ENCODE measurements at places on chromosomes 7 and 10.
A peak's percentile ranks its signal among the peaks of the same experiment; 100 is the strongest.

DNA sequence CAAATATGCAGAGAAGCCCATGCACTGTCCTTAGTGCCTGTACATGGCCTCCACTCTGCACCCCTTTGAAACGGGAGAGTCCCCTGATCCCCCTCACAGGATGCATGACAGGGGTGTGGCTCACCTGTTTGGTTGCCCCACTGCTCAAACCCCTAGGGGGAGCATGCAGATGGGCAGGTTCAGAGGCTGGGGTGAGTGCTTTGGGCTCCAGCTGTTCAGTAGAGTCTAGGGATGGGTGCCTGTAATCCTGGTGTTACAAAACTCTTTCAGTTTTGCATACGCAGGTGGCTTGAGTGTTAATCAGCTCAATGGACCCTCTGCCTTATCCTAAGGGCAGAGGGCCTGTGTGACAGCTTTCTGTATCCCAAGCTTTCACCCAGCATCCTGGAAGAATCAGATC, 7.8 kb upstream of the SFTPA1 start:
- no peak for DNase-seq

DNA sequence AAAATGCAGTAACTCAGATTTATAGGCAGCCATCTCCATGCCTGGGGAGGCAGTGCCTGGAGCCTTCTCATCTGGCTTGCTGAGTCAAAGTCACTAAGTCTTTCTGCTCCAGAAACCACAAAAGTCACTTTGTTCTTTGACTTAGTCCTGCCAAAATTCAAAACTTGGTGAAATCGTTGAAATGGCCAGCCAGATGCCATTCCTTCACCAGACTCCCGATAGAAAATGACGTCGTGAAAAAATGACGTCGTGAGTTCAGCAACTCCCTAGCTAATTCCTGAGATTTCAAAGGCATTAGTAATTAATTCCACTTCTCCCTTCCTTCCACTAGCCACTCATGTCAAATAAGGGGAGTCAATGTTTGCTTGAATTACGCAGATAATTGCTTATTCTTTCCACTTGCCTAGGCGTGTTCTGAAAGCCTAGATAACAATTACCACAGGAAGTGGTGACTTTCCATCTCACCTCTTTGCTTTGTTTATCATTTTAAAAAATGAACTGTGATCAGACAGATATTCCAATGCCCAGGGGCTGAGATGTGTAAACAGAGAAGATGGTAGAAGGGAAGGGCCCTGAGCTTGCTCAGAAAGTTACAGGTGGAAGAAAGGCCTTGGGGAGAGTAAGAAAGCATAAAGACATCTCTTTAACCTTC, 48.5 kb upstream of the OSBPL3 start:
- peak; percentile 22 for DNase-seq

- DNase-seq: no peak
Measured at GRCh38 chr7:111476586-111477293, 85.6 kb downstream of the IMMP2L start.

DNA sequence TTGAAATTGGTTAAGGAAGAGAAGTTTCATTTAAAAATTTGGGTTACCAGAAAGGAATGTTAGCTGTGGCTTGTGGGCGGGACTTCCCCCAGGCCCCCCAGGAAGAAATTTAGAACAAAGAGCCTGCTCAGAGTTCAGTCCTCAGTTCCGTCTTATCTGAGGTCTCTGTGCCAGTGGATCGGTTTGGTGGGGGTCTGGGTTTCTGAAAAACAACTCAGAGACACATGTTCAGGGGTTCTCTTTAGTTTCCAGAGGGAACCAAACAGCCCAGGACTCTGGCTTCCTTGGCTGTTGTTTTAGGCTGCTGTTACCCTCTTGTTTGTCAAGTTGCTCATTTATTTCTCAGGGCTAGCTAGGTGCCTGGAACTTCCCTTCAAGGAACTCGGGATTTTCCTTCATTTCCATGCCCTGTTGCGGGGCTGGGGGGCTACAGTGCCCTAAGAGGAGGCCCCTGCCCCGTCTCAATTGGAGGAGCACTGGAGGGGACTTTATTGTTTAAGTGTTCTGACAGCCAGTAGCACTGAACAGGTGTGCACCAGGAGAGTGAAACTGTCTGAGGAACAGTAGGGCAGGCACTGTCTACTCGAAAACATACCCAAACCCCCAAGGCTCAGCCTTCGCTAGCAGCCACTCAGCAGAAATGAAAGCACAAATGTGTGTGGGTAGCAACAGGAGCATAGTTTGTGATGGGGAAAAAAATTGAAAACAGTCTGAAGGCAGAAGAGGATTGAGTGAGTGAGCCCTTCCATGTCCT, 59.9 kb downstream of the ALOX5 start:
- no peak for DNase-seq

GRCh38 chr10:13740461-13740860, 153.7 kb downstream of the PRPF18 start:
- DNase-seq: no peak

GRCh38 chr10:9807846-9808245, 1209.8 kb upstream of the CELF2 start:
- DNase-seq: no peak

DNA sequence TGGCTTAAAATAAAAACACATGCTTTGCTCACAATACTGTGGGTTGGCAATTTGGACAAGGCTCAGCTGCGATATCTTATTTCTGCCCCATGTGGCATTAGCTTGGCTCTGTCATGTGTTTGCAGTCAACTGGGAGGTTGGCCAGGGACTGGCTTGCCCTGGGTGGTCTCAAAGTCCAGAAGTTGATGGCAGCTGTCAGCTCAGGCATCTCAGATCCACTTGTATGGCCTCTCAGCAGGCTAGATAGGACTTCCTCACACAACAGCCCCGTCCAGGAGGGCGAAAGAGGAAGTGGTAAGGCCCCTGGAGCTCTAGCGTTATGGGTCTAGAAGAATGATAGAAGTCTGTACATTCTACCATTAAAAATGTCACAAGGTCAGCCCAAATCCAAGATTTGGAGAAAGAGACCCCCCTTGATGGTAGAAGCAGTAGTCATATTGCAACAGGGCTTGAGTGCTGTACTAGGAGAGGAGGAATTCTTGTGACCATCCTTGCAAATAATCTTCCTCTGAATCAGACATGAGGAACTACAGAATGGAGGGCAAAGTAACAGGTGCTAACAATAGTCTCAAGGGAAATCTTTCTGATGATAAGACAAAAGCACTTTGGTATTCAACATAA, 166.2 kb downstream of the FAM107B start:
- DNase-seq: no peak

DNA sequence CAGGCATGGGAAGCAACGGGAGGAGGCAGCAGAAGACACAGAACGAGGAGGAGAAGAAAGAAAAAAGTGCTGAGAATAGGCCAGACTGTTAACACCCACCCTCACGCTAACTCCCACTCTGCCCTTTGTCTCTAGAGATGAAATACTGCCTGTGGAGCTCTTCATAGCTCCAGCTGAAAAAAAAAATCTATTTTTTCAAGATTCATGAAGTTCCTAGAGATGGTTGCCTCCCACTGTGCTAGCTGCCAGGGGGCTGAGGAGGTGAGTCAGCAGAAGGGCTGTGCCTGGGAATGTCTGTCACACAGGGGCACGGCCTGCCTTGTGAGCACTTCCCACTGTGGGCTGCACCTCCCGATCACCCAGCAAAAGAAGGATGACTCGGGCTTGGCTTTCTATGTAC, 144.5 kb downstream of the RNF216 start:
- no peak for DNase-seq

GRCh38 chr10:49562893-49563292, 24.0 kb upstream of the ERCC6 start:
- DNase-seq: no peak

- DNase-seq: no peak
Measured at GRCh38 chr10:48700071-48700470, 15.4 kb downstream of the WDFY4 start.

GRCh38 chr10:60816628-60817397, 38.5 kb downstream of the CDK1 start:
- DNase-seq: no peak

DNA sequence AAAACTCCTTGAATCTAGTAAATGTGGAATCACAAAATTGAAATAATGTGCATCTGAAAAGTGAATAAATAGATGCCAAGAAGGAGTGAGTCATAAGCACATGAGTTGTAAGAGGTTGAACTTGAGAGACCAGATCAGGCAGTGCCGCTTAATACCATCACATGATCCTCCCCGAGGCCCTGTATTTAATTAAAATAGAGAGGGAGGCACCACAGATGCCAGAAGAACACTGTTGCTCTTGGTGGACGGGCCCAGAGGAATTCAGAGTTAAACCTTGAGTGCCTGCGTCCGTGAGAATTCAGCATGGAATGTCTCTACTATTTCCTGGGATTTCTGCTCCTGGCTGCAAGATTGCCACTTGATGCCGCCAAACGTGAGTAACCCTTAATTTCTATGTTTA, at the start of gene GPNMB:
GPNMB (plus strand) TSS at position 221 of the 400 bp plus-strand sequence; CDS start at position 304, 83 bp downstream.
- DNase-seq: no peak

DNA sequence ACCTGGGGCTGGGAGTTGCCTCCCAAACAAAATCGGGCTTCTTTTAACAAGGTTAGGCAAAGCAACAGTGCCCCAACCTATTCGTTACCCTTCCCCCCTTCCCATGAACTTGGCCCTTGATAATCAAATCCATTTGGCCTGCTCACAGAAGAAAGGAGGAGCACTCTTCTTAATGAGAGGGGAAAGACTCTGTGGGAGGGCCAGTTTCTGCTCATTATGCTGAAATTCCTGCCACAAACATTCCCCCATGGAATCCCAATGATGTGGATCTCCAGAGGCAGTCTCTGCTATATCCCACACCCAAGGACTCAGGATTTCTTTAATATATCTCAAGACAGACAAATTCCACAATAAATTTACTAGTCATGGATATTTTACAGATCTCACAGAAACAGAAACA, 43.0 kb downstream of the LSM5 start:
- no peak for DNase-seq

GRCh38 chr10:85620807-85621206, 745.8 kb downstream of the GRID1 start:
- DNase-seq: no peak

- no peak for DNase-seq
Measured at GRCh38 chr10:114556236-114557122, 101.6 kb downstream of the ABLIM1 start.

- DNase-seq: no peak
Measured at GRCh38 chr10:4345877-4346646, 479.9 kb upstream of the AKR1E2 start.

DNA sequence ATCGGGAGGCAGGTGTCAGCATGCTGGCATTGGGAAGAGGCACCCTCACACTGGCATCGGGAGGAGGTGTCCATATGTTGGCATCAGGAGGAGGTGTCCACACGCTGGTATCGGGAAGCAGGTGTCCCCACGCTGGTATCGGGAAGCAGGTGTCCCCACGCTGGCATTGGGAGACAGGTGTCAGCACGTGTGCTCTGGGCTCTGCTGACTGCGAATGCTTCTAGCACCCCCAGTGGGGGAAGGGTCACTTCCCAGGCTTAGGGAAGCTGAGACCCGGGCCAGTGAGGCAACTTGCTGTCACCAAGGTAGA, 92.5 kb upstream of the IKZF1 start:
- DNase-seq: no peak

GRCh38 chr10:98878921-98879320, 356.7 kb downstream of the HPSE2 start:
- DNase-seq: no peak

- no peak for DNase-seq
Measured at GRCh38 chr7:4809666-4810065, 34.2 kb downstream of the AP5Z1 start.

GRCh38 chr7:95298091-95298490, 26.2 kb downstream of the PON1 start:
- no peak for DNase-seq

DNA sequence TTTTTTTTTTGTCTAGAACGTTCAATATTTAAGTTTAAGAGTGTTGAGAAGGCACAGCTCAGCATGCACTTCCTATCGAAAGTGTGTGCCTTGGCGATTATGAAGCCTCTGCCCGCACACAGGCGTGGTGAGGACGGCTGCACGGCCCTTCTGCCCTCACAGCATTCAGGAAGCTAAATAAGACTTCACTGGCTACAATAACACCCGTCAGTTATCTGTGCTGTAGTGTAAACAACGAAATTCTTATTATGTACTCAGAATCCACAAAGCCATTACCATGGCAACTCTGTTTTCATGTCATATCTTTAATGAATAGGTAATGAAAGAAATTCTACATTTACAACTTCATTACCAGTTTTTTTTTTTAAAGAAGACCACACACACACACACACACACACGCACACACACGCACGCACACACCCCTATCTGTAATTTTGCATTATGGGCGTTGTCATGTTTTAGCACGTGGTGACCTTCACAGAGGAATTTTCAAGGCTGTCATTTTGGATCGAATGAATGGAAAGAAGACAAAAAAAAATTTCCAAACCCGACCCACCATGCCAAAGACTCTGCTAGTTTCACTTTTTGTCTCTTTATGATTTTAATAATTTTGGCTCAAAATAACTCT, 254.8 kb upstream of the CTBP2 start:
- DNase-seq: no peak

DNA sequence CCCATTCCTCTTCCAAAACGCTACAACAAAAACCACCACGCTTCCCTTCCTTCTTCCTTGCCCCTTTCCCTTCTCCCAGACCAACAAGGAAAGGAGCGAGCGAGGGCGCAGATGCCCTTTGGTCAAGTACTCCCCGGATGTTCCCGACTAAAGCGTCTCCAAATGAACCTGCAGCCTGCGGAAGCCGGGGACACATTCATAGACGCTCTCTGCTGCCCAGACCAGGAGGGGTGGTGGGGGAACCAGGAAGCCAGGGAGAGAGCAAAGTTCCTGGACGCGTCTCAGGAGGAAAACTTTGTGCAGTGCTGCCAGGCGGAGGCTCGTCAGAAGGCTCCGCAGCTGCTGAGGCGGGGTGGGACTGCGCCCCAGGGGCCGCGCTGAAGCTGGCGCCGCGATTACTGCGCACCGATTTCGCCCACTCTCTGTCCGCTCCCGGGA, 754 bp downstream of the SEMA3D start:
- DNase-seq: no peak

DNA sequence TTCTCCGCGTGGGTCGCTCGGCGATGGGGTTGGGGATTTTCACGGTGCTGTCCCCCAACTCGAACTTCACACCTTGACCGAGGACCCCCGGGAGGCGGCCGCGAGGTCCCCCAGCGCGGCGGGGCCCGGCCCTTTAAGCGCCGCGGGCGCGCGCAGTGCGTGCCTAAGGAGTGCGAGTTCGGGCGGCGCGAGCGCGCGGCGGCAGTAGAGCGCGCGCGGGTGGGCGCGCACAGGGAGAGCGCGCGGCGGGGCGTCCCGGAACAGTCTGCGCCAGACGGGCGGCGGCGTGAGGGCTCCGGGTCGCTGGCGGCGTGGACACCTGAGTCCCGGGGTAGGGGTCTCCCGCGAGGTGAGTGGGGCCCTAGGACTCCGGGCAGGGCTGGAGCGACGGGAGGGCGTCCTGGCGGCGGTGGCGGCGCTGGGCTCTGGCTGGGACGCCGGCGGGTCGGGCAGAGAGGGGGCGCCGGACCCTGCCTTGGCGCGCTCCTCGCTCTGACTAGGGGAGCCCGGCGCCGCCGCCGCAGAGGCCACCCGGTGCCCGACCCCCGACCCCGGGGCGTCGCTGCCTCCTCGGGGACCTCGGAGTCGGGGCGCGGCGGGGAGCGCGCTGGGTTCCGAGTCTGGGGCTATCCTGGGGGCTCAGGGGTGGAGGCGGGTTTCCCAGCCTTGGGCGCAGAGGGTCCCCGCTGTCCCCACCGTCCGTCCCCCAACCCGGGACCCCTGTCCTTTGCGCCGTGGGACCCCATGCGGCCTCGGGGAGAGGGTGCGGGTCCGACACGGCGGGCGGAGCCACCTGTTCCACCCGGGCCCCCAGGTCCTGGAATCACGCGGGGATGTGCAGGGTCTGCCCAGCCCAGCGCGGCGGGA, at the start of gene PROSER2:
PROSER2 (plus strand) TSS at position 235 of the 867 bp plus-strand sequence. CDS start 28,722 bp downstream, outside the sequence.
- peak; percentile 31 for DNase-seq
